ENCODE measurements at places on chromosomes 5 and 9.

DNA sequence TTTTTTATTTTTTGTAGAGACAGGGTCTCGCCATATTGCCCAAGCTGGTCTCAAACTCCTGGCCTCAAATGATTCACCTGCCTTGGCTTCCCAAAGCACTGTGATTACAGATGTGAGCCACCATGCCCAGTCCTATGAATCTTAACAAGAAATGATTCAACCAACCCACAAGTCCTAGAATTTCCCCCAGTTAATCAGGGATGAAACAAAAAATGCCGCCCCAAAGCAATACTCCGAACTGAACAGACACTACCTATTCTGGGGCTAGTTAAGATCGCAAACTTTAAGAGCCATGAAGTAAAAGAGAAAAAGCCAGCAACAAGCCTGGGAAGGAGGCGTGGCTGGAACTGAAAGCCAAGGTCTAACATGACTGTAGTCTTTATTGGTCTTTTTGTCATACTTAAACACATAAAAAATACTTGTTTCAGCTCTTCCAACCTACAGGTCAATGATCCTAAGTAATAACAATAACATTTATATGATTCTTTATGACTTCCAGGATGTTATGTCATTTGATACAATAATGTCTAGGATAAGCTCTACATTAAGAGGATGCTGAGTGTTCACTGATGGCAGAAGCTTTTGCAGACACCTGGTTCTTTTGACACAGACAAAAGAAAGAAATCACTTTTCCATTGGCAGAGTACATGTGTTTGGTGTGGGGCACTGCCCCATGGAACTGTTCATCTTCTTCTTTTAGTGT is 361.1 kb upstream of the TLE4 start:
- DNase-seq: no peak

DNA sequence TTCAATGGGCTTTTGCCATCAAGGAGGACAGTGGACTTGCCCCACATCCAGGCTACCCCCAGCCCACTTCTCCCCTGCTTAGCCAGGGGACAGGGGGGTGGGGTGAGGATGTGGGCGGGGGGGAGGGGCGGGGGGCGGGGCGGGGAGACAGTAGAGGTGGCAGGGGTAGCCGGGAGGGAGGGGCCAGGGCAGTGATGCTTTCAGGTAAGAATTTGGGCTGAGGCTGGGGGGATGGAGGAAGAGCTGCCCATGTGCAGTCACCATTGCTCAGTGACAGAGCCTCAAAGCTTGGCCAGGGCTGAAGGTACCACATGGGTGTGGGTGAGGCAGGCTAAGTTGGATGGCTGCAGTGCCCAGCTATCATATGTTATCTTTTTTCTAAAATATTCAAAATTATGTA is 40.7 kb upstream of the HNRNPA0 start:
- DNase-seq: no peak

DNA sequence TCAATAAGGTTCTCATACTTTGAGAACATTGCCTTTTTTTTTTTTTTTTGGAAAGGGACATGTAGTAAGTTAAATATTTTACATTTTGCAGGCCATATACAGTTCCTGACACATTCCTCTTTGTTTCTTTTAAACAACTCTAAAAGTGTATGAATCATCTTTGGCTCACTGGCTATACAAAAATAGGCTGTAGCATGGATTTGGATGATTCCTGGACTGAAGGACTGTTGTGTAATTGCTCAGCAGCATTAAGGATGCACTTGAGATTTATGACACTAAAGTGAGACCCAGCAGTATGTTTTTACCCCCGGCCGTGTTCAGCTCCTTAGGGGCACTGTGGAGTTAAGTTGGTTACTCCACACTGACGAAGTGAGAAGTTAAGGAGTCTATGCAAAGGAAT is 41.3 kb downstream of the VPS13A start:
- DNase-seq: peak; percentile 74

DNA sequence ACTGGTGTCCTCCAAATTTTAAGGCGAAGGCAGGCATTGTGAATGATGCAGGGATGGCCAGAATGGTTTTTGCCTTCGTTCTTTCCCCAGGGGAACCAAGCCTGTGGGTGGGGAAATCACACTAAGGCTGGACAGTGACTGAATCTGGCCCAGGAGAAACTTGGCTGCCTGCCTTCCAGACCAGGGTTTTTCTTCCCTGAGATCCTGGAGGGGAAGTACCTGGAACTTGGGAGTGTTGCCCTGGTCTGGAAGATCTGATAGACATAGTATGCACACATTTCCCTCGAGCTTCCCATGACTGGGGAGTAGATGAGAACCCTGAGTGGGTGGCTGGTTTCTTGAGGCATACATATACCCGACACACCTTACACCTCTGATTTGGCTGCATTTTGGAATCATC is 664 bp upstream of the IL11RA start:
- DNase-seq: peak; percentile 52

DNA sequence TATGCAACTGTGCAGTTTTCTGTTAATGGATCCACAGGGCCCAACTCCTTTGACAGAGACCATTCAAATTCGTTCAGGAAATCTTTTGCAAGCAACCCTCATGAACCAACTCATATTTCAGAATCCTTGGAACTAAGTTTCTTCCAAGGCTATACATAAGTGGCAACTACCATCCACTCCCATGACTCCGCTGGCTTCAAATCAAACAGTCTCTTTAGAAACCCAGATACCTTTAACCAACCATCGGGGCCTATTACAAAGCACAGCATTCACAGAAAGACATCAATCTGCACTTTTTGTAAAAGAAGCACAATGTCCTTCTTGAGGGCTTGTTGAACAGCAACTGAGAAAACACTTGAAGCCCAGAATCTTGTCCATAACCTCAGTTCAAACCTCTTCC is 526.9 kb downstream of the DTWD2 start:
- DNase-seq: no peak

- DNase-seq: peak; percentile 39
These were observed 77.1 kb downstream of the GOLPH3 start for GRCh38 chr5:32096891-32097595.

DNA sequence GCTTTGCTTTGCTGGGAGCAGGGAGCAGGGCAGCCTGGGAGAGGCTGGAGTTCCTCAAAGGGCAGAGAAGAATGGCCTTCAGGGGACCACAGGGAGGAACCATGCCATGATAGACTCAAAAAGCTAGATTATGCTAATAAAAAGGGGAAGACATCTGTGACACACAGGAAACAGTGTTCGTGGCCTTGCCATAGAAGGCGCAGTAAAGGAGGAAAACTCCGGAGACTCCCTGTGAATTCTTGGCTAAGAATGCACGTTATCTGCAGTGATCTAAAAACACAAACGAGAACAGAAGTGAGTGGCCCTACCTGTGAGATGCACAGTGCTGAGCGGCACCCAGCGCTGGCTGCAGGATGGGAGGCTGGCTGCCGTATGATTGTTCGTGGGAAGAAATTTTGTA is 15.9 kb upstream of the LTC4S start:
- DNase-seq: no peak

DNA sequence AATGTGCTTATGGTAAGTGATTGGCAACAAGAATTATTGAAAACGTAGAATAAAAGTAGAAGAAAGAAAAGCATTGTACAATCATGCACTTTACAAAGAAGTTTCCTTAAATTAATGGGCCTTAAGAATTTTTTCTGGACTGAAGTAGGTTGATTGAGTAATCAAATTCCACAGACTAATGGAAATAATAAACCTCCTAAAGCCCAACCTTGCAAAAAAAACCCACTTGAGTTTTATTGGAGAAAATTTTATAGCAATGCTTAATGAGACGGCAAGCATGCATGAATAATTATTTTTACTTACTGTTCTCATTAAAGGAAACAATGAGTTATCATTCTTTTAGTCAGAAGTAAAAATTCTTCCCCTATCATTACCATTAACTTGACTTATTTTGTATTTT is 676.1 kb upstream of the C9orf72 start:
- no peak for DNase-seq

- DNase-seq: peak; percentile 0
These were observed 803.4 kb upstream of the CDH10 start for GRCh38 chr5:25448190-25448621.

- peak; percentile 60 for DNase-seq
These were observed 39.5 kb upstream of the MAMDC2 start for GRCh38 chr9:70003901-70004714.

- DNase-seq: peak; percentile 35
These were observed 44.5 kb downstream of the AMBP start for GRCh38 chr9:114033397-114034103.

- no peak for DNase-seq
These were observed 683.3 kb downstream of the MAT2B start for GRCh38 chr5:164188733-164189148.

GRCh38 chr5:14472986-14473567 is 108.5 kb upstream of the OTULINL start:
- no peak for DNase-seq

GRCh38 chr5:177476531-177477233 is 3.2 kb upstream of the DBN1 start:
- peak; percentile 36 for DNase-seq

- DNase-seq: no peak
These were observed 268.7 kb upstream of the GAS1 start for GRCh38 chr9:87216036-87216435.

DNA sequence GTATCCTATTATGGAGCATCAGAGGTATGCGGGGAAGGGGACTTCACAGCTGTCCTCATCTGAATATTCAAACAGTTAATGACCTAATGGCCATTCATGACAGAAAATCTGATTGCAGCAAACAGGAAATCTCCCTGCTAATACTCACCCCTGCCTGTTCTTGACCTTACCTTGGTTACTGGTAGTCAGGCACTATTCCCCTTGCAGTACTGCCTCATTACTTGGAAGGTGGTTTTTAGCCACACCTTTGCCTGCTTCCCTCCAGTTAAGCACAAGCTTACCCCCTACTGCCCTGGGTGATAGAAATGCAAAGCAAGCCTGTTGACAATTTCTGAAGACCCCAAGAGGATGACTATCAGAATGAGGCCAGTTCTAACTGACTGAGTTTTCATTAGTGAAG is 332.4 kb downstream of the NTRK2 start:
- DNase-seq: no peak

DNA sequence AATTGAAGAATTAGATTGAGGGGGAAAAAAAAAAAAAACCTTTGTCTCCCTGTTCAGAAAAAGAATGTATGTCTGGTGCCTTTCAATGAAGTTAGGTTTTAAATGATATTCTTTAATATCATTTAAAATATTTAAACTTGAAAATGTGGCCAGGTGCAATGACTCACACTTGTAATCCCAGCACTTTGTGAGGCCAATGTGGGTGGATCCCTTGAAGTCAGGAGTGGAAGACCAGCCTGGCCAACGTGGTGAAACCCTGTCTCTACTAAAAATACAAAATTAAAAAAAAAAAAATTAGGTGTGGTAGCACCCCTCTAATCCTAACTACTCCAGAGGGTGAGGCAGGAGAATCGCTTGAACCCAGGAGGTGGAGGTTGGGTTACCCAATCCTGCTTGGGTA is 111.1 kb upstream of the RASA1 start:
- DNase-seq: no peak

- no peak for DNase-seq
These were observed 31.7 kb downstream of the NRG2 start for GRCh38 chr5:140011297-140011802.

DNA sequence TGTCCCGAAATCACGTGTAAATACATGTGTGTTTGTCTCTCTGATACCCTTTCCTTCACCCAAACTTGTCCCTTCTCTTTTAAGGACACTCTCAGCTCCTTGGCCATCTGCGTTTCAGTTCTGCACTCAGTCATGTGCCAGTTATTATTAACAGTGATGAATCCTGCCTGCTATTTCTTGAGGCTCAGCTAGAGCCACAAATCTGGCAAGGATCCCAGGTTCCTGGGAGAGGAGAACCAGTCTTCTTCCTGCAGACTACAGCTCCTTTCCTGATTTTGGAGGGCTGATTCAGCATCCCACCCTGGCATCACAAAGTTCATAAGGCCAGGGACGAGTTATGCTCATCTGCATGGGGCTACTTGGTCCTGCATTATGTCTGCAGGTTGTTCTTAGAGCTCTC is 5.6 kb downstream of the MAMDC2 start:
- peak; percentile 85 for DNase-seq

DNA sequence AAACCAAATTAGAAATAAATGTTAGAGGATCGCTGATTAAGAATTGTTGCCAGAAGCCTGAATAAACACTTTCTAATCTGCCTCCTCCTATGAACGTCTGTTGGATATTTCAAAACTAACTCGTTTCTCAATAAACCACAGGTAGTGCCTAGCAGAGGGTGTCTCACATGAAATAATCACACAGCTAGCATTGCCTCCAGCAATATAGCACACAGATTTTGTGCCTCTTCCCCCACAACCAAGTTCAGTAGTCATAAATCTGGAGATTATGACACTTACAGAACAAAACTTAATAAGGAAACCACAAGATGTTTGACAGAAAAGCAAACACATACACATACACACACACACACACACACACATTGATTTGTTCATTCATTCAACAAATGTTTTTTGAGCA is 173.2 kb upstream of the CDH10 start:
- DNase-seq: no peak

DNA sequence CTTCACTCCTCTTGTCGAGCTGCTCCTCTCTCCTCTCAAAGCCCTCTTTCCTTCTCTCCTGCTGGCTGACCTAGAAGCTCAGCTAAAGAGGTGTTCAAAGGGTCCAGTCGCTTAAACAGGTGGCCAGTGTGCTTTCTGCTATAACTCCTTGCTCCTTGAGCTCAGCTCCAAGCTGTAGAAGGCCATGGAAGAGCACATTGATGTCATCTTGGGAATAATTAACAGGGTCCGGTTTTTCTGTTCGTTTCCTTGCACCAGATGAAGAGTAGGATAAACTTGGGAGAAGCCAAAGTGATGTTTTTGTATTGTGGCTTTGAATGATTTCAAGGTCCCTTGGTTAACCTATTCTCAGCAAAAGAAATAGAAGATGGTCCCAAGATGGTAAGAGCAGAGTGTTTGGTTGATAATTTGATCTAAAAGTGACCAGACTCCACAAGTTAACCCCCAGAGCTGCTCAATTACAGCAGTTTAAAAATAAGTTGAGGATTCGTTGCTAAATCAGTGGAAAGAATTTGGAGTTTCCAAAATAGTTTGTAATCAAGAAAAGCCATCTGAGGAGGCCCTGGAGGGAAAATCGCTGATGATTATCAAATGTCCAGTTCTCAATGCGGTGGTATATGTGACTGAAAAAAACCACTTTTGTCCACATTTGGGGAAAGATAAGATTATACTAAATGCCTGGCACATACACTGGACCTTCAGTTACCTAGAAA is 148.1 kb downstream of the DOCK8 start:
- no peak for DNase-seq

DNA sequence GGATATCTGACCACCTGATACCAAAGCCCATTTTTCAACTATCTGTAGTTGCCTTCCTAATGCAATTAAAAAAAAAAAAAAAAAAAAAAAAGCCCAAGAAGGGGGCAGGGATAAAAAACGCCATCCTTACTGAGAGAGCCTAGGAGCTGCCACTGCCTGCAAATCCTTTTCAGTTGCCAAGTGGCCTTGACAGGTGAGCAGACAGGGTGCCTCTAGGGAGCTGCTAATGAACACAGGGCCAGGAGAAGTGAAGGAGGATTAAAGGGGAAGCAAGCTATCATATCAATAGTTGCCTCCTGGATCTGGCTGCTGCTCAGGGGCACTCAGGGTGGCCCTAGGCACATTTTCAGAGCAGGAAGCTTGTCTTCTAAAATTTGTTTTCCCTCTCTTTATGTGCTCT is 547.4 kb downstream of the TLE1 start:
- no peak for DNase-seq

GRCh38 chr5:119395080-119395836 is 39.4 kb downstream of the TNFAIP8 start:
- no peak for DNase-seq

- no peak for DNase-seq
These were observed 48.2 kb upstream of the RASEF start for GRCh38 chr9:83111169-83111568.

- peak; percentile 69 for DNase-seq
These were observed 12.6 kb downstream of the RAPGEF1 start for GRCh38 chr9:131727184-131727759.

All from adipocyte (in vitro differentiated cells).